ENCODE measurements at places on chromosomes 3 and 15. TPM values are rescaled to one million over a fixed set of nuclear protein-coding genes. Genes with fewer than 3 reads are reported as not detected.
A peak's percentile ranks its signal among the peaks of the same experiment; 100 is the strongest.

GRCh38 chr3:55624238-55624637, 137.1 kb upstream of the WNT5A start:
- DNase-seq, result no peak

- DNase-seq, result peak; percentile 44
Observed at GRCh38 chr3:10945683-10946287, 46.8 kb upstream of the SLC6A1 start.

DNA sequence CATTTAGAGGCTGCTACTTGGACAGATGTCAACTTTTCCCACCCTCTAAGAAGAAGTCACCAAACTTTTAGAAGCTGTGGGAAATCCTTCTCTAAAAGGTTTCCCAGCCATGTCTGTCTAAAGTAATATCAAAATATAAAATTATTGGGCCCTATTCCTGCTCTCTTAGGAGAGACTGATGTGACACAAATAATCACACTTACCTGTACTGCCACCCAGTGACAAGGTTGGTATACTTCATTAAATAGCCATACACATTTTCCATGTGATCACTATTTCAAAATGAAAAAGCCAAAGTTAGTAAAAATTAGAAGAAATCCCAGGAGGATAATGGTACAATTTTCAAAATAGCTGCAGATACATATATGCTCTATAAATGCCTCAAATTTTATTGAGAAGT, 12.6 kb downstream of the OSBPL11 start:
- DNase-seq, result no peak

The TUSC2 gene
- total RNA-seq, result 5.8 TPM

DNA sequence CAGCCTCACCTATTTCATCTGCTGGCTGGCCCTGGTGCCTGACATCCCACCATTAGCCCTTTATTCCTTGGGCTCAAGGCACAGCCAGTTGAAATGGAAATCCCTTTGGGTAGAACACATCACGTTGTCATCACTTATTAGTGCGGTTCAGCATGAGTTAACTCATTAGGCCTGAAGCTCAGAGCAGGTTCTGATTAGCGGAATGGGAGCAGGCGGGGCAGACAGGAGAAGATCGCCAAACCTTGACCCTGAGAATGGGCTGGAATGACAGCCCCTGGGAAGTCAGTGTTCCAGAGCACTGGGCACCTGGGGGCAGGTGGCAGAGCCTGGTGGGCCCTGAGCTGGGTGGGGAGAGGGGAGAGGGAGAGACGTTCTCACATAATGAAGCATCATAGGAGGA, 5.8 kb downstream of the ITGA11 start:
- no peak for DNase-seq

- peak; percentile 14 for DNase-seq
Observed at GRCh38 chr3:159884661-159885402, 103.8 kb upstream of the IL12A start.

The RBM6 gene
- 110 TPM for total RNA-seq

- DNase-seq, result peak; percentile 39
Observed at GRCh38 chr15:100134089-100134583, 207.6 kb downstream of the ADAMTS17 start.

DNA sequence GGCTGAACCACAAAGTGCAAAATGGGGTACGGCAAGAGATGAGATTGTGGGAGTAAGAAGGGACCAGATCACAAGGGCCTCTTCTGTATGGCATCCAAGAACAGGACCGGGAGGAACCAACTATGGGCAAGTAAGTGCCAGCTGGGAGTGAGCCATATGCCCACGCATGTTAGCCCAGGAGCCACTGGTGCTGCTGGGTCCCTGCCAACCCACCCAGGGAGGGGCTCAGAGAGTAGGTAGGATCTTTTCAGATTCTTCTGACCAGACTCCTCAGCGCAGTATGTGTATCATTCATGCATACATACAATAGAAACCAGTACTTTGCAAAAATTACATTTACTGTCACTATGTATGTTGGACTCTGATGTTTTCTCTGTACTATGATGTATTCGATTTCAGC, 54.0 kb downstream of the RAB11A start:
- DNase-seq, result no peak

The CATSPER2 gene
- total RNA-seq, result 1.8 TPM

GRCh38 chr3:134378384-134378783, 4.1 kb upstream of the AMOTL2 start:
- no peak for DNase-seq

The HTR3E gene
- total RNA-seq, result not detected

DNA sequence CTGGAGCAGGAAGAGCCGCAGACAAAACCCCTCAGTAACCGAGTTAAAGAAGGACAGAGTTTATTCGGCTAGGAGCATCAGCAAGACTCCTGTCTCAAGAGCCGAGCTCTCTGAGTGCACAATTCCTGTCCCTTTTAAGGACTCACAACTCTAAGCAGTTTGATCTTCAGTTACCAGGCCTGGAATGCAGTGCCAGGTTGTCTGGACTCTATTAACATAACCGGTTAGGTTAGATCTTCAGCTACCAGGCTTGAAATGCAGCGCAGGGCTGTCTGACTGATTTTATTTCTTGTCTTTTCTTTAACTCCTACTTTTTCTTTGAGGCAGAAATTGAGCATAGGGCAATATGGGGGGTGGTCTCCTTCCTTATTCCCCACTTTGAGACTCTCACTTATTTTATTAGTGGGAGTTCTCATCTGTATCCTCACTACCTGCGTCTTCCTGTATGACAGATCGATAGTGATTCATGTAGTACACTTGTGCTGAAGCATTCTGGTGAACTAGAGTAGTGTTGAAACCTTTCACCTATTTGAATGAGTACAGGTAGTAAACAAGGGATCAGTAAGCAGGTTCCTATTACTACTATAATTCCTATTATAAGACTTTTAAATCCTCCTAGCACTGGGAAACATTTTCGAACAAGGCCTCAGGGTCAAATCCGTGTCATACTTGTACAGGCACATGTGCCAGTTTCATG, 325.0 kb downstream of the CGGBP1 start:
- no peak for DNase-seq

The CHRNA5 gene
- total RNA-seq, result 0.39 TPM

The RHCG gene
- 13.3 TPM for total RNA-seq

GRCh38 chr3:172077197-172077757, 37.9 kb downstream of the FNDC3B start:
- DNase-seq, result no peak

The CHRM5 gene
- total RNA-seq, result not detected

DNA sequence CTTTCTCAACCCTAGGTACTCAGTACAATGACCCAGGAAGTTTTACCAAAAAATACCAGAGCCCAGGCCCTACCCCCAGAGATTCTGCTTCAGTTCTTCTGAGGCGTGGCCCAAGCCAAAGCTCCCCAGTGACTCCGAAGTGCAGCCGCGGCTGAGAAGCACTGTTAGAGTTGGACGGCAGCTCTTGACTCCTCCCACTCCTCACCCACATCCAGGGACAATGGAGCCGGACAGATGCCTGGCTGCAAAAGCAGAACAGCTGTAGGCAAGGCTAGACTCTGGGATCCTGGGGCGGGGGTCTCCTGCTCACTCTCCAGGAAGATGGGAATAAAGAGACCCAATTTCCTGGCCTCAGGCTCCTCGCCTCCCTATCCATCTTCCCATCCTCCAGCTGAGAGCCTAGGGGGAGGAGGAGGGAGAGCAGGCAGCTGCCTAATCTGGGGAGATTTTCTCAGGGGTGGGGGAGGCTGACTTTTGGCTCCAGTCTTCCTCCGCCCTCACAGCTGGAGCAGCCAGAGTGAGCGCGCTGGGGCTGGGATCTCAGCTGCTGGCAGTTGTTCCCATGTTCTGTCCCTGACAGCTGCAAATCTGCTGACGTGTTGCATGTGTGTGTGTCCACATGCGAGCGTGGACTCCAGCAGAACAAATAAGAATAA, 223.8 kb downstream of the OPA1 start:
- peak; percentile 97 for DNase-seq

DNA sequence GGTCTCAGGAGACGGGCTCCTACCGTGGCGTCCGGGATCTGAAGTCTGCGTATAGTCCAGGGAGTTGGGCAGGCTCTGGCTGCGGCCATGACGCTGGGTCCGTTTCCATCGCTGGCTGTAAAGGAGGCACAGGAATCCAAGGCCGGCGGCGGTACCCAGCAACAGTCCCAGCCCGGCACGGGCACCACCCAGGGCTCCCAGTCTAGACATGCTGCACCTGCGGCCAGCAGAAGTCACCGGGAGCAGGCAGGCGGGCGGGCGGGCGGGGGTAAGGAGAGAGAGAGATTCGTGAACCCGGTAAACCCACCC, 526 bp downstream of the RMDN3 start:
- DNase-seq, result no peak

Measured in skin of body (tissue), 3 donors.